ENCODE measurements at places on chromosomes 16 and 17.

DNA sequence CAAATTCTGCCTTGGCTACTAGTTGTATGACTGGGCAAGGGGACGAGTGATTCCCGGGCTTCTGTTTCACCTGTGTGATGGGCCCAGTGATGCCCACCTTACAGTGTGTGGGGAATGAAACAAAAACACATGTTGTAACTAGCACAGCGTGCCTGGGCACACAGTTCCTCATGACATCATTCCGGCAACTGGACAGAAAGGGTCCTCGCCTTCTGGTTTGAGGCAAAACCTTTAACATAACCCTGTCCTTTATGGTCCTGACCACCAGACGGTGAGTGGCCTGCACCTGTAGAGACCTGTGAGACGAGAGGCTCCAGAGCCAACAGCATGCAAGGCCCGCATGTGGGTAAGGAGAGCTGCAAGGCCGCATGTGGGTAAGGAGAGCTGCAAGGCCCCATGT is 7.7 kb upstream of the SLC38A8 start:
- DNase-seq, result no peak

DNA sequence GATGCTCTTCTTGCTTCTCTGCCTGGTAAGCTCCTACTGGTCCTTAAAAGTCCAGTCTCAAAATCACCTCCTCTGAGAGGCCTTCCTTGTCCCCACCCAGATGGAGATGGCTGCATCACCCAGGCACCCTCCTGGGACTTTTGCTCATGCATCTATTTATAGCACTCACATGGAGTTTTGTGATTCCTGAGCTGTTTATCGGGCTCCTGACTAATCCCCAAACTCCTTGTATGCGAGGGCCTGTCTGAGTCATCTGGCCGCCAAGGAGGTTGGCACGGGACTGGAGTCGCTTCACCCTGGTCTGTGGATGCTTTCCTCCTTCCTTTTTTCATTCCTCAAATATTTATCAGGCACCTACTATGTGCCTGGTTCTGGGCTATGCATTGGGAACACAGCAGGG is 2.3 kb upstream of the MAP2K3 start:
- DNase-seq, result peak; percentile 93

DNA sequence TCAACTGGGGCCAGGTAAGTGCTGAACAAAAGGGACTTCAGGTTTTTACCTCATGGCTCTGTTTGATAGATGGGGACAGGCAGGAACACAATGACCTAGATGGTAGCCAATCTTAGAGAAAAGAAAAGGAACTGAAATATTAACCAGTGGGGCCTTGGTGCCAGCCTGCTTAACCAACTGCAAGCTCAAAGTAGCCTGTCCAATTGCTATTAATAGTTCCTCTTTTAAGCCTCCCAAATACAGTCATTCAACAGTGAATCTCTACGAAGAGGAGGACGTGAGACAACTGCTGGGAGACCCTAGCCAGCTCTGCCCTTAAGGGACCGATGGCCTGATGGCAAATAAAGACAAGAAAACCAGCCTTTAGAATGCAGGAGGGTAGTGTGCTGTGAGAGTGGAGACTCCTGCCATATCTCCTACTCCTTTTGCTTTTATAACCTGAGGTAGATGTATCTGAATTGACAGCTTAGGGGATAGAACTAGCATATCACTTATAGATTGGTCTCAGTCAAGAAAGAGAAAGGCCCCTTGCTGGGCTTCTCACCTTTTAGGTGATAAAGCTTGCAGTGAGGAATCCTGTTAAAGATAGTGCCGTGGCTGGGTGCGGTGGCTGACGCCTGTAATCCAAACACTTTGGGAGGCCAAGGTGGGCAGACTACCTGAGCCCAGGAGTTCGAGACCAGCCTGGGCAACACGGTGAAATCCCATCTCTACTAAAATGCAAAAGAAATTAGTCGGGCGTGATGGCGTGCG is 28.3 kb downstream of the ARSG start:
- no peak for DNase-seq

DNA sequence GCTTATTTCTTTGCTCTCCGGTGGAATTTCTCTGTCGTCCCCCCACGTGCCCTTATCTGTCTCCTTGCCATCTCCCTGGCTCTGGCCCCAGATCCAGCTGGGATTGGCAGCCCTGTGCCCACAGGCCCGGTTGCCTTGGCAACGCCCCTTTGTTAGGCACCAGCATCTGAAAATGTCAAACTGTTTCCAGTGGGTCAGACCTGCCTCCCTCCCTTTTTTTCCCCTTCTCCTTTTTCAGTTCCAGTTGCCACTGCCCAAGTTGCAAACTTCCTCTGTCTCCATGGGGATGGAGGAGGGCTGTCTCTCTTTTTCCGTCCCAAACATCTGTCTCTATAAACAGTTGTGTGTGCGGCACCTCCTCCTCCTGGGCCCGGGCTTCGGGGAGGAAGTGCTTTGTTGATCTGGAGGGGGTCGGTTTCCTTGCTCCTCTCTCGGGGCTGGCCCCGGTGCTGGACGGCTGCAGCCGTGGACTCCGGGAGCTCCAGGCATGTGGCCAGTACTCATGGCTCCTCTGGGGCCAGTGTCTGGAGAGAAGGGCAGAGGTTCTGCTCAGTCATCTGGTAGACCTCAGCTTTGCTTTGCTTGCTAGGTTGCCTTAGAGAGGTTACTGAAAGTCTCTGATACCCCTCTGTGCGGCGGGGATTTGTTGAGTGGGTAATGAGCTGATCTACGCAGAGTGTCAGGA is 35.3 kb downstream of the SOCS3 start:
- peak; percentile 96 for DNase-seq

DNA sequence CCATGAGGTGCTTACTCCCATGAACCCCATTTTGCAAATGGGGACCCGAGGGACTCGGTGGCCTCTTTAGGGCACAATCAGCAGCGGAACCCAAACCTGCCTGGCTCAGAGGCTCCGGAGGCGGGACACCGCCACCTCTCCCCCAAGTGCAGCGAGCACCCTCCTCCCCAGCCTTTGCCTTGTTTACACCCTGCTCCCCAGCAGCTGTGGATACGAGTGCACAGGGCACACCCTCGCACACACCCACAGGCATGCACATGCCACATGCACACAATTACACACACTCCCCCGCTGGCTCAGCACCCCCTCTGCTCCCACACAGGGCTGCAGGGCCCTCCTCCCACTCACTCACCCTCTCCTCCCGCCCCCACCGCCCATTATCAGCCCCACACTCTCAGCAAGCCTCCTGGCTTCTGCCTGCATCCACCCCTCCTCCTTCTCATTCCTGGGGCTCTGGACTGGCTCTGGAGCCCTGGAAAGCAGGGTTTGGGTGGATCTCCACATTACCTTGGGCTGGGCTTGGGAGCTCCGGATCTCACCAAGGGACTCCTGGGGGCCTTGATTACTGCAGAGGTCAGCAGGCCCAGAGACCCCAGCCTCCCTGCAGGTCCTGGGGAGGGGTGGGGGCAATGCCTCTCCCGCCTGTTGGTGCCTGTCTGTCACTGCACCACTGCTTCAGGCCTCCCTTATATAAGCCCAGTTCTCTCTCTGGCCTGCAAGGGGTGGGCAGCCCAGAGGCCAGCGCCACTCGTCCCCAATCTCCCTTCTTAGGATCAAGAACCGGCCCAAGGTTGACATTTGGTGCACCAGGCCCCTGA is 6.4 kb downstream of the PDK2 start:
- DNase-seq, result peak; percentile 58

DNA sequence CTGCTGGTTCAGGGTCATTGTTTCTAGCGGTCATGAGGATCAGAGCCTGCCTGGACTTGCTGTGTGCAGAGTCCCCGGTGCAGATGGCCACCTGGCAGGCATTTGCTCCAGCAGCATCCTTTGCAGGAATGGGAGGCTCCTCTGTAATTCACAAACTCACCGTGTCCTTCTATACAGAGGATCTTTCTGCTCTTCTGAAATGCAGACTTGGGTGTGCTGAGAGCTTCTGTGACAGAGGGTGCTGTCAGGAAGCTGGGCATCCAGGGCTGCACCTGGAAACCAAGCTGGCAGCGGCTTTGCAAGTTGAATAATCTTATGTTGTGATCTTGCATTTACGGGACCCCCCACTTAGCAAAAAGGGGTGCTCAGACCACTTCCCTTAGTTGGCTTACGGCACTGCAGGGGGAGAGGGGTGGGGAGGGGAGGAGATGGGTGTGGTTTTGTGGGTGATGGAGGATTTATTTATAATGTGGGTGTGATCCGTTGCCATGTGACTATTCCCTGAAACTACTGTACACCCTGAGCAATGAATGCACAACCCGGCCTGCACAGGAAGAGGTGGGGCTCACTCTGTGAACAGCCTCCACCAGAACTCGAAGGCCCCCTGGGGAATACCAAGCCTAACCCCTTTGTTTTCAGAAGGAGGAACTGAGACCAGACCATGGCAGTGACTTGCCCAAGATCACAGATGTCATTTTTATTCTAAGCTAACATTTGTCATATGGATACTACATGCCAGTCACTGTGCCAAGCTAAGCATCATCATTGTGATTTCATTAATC is 178.3 kb downstream of the PRKCB start:
- DNase-seq, result no peak

GRCh38 chr17:64005734-64006167 is 7.6 kb downstream of the PRR29 start:
- no peak for DNase-seq

DNA sequence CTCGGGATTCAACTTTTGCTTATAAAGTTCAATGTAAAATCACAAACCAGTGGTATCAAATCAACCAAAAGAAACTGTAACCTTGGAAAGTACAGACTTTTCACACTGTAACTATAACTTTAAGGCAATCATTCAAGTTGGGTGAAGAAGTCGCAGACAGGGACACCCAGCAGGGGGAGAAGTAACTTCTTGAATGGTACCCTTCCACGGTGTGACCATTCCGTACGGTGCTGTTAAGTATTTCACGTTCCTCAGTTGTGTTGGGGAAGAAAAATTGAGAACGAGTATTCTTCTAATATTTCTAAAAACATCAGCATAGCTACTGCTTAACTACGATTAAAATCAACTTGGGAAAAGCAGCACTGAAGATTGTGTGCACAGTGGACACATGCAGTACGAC is 55.8 kb downstream of the MYH10 start:
- peak; percentile 38 for DNase-seq

DNA sequence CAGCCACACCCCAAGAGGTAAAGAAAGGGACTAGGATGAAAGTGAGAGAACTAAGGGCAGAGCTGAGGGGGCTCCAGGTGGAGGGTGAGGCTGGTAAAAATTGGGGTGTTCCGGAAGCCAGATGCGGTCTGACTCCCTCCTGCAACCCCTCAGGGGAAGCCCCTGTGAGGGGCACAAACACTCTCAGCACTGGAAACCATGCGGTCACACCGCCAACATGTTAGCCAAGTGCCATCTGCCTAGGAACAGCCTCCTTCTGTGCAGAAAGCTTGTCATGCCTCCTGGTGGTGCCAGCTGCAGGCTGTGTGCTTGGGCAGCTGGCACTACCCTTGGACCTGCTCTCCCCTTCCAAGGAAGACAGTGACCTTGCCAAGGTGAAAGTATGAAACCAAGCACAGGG is 83.5 kb upstream of the RPL38 start:
- DNase-seq, result no peak

GRCh38 chr17:75036643-75037268 is 10.0 kb downstream of the ATP5PD start:
- peak; percentile 11 for DNase-seq

- no peak for DNase-seq
These were observed 332.0 kb upstream of the MAF start for GRCh38 chr16:79932572-79932971.

DNA sequence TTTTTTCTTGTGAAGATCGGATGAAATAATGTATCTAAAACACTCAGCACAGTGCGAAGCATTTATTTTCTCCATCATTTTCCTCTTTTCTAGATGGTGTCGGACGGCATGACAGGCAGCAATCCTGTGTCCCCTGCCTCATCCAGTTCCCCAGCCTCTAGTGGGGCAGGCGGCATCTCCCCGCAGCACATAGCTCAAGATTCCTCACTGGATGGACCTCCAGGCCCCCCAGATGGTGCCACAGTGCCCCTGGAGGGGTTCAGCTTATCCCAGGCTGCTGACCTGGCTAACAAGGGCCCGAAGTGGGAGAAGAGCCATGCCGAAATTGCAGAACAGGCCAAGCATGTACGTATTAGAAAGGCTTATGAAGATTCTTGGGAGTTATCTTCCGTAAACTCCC is 5.0 kb downstream of the SRCAP start:
- DNase-seq, result no peak

DNA sequence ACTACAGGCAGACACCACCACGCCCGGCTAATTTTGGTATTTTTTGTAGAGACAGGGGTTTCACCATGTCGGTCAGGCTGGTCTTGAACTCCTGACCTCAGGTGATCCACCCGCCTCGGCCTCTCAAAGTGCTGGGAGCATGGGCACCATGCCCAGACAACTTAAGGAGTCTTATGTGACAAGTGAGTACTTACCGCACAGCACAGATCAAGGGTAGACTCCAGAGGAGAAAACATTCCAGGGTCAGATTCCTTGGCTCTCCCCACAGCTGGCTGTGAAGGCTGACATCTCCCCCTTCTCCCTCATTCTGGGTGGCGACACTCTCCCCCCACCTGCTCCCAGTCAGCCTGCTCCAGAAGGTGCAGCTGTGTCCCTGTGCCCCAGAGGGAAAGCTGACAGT is 10.6 kb downstream of the ZSCAN10 start:
- no peak for DNase-seq
